ENCODE measurements at places on chromosomes 5 and 9. TPM values are rescaled to one million over a fixed set of nuclear protein-coding genes. Genes with fewer than 3 reads are reported as not detected.

GRCh38 chr5:107313098-107313497 lies 357.6 kb downstream of the EFNA5 start:
- no peak for DNase-seq

The HAVCR2 gene
- 2.2 TPM for polyA plus RNA-seq

DNA sequence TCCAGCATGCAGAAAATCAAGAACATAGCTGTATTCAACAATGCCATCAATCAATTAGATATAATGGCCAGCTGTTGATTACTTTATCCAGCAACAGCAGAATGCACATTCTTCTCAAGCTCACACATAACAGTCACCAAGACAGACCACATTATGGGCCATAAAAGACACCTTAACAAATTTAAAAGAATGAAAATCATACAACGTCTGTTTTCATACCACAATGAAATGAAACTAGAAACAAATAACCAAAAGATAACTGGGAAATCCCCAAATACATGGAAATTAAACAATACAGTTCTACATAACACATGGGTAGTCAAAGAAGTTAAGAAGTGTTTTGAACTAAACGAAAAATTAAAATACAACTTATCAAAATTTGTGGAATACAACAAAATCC lies 130.9 kb upstream of the GNA14 start:
- DNase-seq = no peak

DNA sequence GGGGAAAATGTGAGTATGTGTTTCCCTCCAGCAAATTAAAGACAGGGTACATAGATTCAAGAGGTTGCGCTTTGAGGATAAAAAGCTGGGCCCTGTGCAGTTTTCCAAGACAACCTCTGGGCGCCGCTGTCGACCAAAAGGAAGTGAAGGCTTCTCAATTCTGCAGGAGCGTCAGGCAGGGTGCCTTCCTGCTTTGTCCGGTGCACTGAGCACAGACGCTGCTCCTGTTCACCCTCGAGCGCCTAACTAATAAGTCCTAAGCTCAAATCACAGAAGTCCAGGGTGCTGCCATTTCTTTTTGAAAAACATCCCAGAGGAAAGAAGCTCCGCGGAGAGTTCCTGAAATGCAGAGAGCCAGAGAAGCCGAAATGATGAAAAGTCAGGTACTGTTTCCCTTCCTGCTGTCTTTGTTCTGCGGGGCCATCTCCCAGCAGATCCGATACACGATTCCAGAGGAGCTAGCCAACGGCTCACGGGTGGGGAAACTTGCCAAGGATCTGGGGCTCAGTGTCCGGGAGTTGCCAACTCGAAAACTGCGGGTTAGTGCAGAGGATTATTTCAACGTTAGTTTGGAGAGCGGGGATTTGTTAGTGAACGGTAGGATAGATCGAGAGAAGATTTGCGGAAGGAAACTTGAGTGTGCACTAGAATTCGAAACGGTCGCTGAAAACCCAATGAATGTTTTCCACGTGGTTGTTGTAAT lies at the start of gene PCDHGB1:
Gene PCDHGB1, plus strand, starts transcription at position 183 of the 703 bp plus-strand sequence. Its CDS starts 162 bp downstream, at position 345.
- no peak for DNase-seq

GRCh38 chr9:114777821-114778609 lies 27.8 kb downstream of the TNFSF15 start:
- DNase-seq = no peak

- peak; percentile 96 for DNase-seq
These were observed at the start of gene PLPP6 for GRCh38 chr9:4662108-4662988. Gene PLPP6, plus strand, starts transcription at chr9:4662294. Its CDS starts 82 bp downstream, at chr9:4662376.

DNA sequence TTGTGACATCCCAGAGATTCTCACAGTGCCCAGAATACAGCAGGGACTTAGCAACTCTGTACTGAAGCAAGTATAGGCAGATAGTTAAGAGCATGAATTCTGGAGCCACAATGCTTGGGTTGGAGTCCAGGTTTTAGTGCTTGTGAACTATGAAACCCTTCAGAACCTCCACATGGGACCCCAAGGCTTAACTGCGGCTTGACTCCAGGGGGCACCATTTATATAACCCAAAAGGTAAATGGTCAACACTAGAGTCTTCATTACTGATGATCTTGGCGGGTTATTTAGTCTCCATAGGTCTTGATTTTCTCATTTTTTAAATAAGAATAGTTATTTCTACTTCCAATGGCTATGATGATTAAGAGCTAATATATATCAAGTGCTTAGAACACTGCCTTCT lies 390.3 kb downstream of the TAF11L14 start:
- DNase-seq = no peak

The UGT3A2 gene
- 0.25 TPM for polyA plus RNA-seq

The SOX30 gene
- polyA plus RNA-seq = 0.31 TPM

The PCSK1 gene
- polyA plus RNA-seq = 0.64 TPM

The PCDHGA2 gene
- polyA plus RNA-seq = 5.4 TPM

GRCh38 chr5:60583616-60584015 lies 116.3 kb downstream of the DEPDC1B start:
- no peak for DNase-seq

DNA sequence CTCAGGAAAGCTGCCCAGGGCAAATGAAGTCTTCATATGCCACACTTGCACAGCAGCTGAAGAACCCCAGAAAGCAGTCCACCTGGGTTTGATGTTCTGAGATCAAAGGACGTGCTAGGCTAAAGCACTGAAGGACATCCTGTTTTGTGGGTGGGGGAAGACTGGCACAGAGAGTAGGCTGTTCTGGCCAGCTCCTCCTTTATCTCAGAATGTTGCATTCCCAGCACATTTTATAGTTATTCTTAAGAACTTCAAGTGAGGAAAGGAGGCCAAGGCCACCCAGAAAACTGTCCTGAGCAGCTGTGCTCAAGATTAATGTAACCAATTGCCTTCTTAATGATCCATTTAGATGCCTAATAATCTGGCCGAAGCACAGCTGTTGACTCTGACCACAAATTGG lies 10.9 kb downstream of the SHOC1 start:
- no peak for DNase-seq

GRCh38 chr9:100498592-100498991 lies 25.6 kb downstream of the TMEFF1 start:
- DNase-seq = no peak

Data from left lung (tissue), 14 donors.